ENCODE measurements at places on chromosomes 6 and 20.

DNA sequence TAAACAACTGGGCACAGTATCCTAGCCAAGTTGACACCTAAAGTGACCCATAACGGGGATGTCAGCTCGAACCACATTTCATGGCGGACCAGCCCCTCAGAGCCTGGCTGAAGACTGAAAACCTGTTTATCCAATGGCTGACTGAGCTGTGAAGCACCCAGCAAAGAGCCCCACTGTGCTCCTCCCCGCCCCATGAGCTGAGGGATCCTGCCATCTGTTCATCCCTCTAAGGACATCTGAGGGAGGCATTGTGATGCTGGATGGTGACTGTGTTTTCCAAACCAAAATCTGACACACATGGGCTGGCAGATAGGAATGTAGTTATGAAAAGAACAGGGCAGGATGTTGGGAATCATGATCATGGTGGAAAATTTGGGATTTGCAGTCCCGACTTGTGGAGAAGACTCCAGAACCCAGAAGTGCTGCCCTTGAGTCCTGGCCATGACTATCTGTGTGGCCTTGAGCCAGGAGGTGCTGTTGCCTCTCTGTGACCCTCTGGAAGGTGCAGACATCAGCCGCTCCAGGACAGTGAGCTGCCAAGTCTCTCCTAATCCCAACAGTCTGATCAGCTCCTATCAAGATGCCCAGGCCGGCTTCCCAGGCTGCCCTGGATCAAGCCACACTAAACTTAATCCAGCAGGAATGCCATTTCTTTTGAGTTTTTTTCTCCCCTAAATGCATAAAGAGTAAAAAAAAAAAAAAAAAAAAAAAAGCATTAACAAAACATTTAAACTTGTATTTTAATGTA, 5.7 kb downstream of the EDN3 start:
- DNase-seq, result no peak

- DNase-seq, result peak; percentile 74
Measured at GRCh38 chr20:11777387-11778205, 140.1 kb upstream of the BTBD3 start.

- DNase-seq, result no peak
Measured at GRCh38 chr6:78966542-78966941, 99.2 kb downstream of the IRAK1BP1 start.

DNA sequence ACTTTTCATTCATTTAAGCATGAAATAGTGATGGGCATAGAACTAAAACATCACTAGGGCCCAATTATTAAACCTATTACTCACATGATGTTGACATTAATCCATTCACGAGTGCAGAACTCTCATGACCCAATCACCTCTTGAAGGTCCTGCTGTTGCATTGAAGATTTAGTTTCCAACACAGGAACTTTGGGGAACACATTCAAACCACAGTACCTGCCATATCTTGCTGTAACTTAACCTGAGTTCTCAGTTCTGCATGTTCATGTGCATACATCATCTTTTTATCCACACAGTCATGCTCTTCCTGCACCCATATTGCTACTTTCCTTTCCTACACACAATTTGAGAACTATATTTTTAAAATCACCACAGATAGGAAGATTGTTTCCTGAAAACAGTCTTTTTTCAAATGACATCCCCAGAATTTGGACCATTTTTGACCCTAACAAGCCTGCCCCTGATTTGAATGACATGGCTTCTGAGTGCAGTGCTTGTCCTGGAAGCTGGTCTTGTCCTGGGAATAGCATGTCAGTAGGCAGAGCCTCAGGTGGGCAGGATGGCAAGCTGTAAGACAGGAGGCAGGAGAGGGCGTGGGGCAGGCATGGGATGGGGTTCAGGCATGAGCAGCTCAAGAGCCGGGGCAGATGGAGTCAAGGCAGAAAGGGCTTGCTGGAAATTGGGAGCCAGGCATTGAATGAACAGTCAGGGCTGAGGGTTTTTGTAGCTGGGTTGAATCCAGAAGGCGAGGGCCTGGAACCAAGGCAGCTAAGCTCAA, 49.2 kb upstream of the FOXC1 start:
- no peak for DNase-seq

GRCh38 chr6:149032599-149033405, 284.7 kb upstream of the TAB2 start:
- DNase-seq, result peak; percentile 96

GRCh38 chr6:3340358-3340802, 81.6 kb downstream of the PSMG4 start:
- peak; percentile 58 for DNase-seq

- no peak for DNase-seq
Measured at GRCh38 chr6:90160013-90160412, 136.6 kb downstream of the BACH2 start.

DNA sequence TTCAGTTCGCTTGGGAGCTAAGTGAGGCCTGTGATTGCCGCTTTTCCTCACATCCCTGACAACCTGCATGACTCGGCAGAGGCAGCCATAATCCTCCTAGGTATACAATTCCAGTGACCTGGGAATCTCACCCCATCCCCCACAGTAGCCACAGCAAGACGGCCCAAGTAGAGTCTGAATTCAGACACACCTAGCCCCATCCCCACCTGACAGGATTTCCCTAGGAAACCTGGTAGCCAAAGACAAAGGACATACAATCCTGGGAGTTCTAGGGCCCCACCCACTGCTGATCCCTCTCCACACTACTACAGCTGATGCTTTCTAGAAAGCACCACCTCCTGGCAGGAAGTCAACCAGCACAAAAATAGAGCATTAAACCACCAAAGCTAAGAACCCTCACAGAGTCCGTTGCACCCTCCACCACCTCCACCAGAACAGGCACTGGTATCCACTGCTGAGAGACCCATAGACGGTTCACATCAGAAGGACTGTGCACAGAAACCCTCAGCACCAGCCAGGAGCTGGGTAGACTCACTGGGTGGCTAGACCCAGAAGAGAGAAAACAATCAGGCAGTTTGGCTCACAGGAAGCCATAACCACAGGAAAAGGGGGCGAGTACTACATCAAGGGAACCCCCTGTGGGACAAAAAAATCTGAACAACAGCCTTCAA, 17.9 kb upstream of the RUNX2 start:
- DNase-seq, result no peak

DNA sequence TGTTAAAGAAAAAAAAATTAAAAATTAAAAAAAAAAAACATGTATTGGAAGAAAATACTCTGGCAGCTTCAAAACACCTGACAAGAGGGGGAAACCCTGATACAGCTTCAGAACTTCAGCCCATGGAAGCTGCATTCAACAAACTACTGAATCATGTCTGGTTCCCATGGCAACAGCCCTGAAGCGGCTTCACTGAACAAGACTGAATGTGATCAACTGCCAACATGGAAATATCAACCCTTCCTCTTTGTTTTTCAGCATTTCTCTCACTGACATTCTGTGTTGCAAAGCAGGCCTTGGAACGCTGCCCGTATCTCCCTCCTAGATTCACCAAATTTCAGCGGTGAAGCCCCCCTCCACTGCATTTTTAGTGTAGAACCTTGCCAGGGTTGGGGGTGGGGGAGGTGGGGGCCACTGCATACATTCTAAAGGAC, 91.3 kb upstream of the SHLD1 start:
- DNase-seq, result peak; percentile 95

- DNase-seq, result no peak
Measured at GRCh38 chr6:30719356-30719755, 796 bp upstream of the TUBB start.

- no peak for DNase-seq
Measured at GRCh38 chr20:37280403-37280802, 9.1 kb upstream of the MANBAL start.
